Stimulated activated CD4-positive, alpha-beta T cell treated with anti-CD3 and anti-CD28 coated beads, Interleukin-12 subunit alpha, Interleukin-12 subunit beta, amount 100 ng/mL, for 48 hours (primary cell): ENCODE measurements at places on chromosomes 16 and 17.
A peak's percentile ranks its signal among the peaks of the same experiment; 100 is the strongest.

DNA sequence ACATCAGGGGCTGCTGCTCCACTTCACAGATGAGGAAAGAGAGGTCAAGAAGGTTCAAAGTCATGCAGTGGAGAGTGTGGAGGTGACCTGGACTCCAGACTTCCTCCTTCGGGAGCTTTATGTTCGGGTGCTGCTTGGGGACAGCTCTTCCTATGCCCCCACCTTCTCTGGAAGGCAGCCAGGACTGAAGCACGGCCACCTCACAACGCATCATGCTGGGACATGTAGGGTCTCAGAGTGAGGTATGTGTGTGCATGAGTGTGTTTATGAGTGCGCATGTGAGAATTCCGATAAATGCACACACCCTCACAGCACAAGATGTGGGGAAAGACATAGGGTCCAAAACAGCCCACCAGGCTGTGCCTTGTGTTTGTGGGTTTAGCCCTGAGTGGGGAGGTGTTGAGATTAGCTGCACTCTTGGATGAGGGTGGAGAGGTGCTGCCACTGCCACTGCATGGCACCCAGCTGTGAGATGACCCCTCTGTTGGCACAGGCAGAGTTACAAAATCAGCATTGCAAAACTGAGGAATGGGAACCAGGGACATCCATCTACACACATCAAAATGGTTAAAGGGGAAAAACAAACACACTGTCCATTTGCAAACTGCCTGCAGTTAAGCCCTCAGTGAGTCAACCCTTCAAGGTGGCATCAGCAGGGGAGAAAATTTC, 367.4 kb downstream of the SEC14L1 start:
- DNase-seq: no peak

DNA sequence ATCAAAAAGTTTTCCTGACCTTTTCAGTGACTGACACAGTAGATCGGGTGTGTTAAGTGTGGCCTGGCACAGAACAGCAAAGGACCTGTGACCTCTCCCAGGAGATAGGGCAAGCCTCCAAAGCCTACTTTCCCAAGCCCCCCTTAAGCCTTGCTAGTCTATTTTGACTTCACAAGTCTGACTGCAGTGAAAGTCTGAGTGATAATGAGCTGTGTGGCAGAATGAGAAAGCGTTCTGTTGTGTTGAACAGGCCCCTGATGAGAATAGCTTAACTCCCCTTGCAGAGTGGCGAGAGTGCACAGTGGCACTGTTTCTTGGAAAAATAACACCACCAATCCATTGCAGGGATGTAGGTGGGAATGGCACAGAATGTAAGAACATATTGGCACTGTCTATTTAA, 32.8 kb downstream of the MMD start:
- DNase-seq: no peak

DNA sequence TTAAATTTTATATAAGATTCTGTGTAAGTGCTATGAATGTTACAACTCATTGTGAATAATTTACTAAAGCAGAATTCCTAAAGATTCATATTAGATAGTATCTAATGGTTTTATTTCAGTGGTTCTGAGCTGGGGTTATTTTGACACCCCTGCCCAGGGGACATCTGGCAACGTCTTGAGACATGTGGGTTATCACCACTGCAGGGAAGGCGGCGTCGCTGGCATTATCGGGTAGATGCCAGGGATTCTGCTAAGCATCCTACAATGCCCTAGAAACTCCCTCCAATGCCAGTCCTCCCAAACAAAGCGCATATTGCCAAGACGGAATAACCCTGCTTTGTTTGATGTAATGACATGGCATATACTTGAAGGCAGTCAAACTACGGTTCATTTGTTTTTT, 372.3 kb upstream of the ZFHX3 start:
- no peak for DNase-seq

GRCh38 chr17:32486701-32487472, at the start of gene CDK5R1:
TSS of gene CDK5R1 (plus strand) at chr17:32486993. CDS start at chr17:32487621, 628 bp downstream.
- DNase-seq: peak; percentile 57

DNA sequence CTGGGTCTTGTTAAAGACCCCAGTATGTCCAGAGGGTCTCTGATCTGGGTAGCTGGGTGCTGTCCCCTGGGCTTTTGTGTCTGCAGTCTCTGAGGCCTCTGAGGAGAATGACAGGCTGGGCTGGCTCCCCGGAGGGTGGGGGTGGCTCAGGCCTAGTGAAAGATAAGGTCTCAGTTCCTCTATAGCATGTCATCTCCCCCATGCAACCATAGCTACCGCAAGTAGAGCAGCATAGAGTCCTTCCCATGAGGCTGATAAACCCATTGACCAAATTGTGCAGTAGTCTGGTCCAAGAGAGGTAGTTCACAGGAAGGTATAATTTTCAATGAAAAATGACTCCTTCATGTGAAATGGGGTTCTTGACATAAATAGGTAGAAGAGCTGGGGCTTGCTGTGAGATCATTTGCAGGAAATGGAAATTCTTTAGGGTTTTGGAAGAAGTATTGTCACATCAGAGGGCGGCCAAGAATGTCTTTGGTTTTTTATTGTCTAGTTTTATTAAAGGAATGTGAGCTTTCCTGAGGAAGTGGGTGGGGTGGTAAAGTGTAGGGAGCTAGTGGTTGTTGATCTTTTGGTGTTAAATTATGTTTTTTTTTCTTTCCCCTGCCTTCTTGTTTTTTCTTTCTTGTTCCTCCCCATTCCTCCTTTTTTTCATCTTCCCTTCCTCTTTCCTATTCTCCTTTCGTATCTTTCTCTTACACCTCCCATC, 21.0 kb downstream of the SLC7A6OS start:
- peak; percentile 46 for DNase-seq

- DNase-seq: no peak
Measured at GRCh38 chr17:4297351-4297750, 33.6 kb upstream of the ANKFY1 start.

GRCh38 chr17:75755205-75755901, 9.6 kb downstream of the GALK1 start:
- DNase-seq: no peak

- no peak for DNase-seq
Measured at GRCh38 chr16:65336160-65336559, 214.3 kb upstream of the CDH11 start.

- no peak for DNase-seq
Measured at GRCh38 chr16:57064995-57065394, 27.4 kb upstream of the CPNE2 start.

DNA sequence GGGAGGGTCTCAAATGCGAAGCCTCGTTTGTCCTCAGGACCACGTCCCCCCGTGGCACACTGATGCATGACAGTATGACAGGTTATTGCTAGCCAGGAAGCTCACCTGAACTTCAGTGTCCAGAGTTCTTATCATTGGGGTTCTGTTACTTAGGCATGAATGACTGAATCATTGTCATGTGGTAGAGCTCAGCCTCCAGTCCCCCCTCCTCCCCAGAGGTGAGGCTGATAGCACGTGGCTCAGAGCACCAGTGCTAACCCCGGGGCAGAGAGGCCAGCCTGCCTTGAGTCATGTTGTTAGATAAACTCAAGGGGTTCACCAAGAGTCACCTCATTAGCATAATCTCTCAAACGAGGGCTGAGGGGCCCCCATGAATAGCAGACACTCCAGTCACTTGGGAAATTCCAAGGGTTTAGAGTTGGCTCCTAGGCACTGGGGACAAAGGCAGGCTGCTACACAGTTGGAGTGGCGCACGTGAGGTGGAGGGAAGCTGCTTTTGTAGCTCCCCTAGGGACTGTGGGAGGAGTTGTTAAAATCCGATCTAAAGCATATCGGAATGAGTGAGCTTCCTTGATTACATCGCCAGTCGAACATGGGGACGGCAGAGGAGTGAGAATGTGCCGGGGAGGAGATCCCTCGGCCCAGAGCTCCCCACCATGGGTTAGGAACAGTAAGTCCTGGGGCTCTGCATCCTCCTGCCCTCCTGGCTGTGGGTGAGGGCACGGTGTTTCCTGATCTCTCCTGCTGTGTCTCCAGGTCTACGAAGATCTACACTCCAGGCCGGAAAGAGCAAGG, 18.2 kb downstream of the DHX38 start:
- DNase-seq: no peak

- no peak for DNase-seq
Measured at GRCh38 chr17:61390479-61390791, 9.2 kb upstream of the TBX2 start.

- no peak for DNase-seq
Measured at GRCh38 chr16:649631-650030, 466 bp downstream of the WDR90 start.

- no peak for DNase-seq
Measured at GRCh38 chr16:75309156-75309555, 57.7 kb upstream of the BCAR1 start.

DNA sequence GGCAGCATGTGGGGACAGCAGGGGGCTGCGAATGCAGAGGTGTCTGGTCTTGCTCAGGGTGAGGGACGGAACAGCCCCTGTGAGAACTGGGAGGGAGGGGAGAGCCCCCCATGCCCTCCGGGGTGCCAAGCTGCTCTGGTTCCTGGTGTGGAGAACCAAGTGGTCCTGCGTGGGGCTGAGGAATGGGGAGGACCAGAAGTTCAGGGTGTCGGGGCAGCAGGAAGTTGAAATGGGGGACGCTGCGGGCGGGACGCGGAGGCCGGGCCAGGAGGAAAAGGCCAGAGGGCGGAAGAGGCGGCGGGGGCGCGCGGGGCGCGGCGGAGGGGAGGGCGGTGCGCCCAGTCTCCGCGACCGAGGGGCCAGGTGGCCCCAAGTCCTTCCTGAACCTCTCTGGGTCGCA, 3.6 kb downstream of the ALDH3A1 start:
- DNase-seq: no peak

GRCh38 chr17:534071-534691, 180.5 kb downstream of the VPS53 start:
- DNase-seq: no peak

GRCh38 chr17:66647391-66647983, 187.4 kb upstream of the CACNG5 start:
- no peak for DNase-seq

GRCh38 chr17:56812901-56813388, 20.8 kb downstream of the C17orf67 start:
- no peak for DNase-seq

DNA sequence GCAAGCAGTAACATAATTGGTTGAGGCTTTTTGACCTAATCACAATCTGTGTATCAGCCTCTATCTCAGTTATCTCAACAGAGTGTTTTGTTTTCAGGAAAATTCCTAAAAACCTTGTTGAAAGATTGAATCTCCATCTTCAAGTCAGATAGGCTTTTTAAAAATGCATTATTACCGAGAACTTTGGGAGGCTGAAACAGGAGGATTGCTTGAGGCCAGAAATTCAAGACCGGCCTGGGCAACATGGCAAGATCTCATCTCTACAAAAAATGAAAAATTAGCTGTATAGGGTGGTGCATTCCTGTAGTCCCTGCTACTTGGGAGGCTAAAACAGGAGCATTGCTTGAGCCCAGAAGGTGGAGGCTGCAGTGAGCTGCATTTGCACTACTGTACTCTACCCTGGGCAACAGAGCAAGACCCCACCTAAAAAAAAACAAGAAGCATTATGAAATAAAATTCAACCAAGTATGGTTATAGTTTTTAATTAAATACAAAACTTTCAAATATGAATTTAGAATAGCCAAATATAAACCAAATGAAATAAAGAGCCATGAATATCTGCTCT, 68.4 kb downstream of the VMP1 start:
- no peak for DNase-seq

- no peak for DNase-seq
Measured at GRCh38 chr17:27538156-27538955, 82.1 kb downstream of the KSR1 start.

DNA sequence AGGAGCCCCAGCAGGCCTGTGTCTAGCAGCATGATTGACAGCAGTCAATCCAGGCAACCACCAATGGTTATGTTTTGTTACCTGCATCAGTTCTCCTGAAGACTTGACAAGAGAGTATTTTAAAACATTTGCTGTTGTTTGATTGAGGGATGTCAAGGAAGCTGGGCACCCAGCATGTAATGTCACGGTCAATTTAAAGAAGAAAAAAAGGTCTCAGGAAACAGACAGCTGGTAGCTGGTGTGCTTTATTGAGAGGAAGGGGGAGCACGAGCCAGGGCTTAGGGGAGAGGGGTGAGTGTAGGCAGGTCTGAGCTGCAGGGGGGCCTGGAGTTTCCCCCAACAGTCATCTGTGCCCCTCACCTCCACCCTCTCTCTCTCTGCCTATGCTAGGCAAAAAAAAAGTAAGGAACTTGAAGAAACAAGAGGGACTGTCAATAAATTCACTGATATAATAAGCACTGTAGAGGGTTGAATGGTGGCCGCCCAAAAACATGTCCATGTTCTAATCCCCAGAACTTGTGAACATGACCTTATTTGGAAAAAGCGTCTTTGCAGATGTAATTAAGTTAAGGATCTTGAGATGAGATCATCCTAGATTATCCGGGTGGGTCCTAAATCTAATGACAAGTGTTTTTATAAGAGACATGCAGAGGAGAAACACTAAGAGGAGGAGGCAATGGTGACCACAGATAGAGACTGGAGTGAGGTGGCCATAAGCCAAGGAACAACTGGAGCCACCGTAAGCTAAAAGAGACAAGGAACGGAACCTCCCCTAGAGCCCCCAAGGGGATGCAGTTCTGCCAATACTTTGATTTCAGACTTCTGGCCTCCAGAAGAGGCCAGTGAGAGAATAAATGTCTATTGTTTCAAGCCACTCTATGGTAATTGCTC, 14.5 kb downstream of the TSPOAP1 start:
- no peak for DNase-seq

- no peak for DNase-seq
Measured at GRCh38 chr17:42179911-42180410, 981 bp downstream of the KCNH4 start.

- DNase-seq: no peak
Measured at GRCh38 chr17:7930841-7931631, 710 bp downstream of the TRAPPC1 start.

DNA sequence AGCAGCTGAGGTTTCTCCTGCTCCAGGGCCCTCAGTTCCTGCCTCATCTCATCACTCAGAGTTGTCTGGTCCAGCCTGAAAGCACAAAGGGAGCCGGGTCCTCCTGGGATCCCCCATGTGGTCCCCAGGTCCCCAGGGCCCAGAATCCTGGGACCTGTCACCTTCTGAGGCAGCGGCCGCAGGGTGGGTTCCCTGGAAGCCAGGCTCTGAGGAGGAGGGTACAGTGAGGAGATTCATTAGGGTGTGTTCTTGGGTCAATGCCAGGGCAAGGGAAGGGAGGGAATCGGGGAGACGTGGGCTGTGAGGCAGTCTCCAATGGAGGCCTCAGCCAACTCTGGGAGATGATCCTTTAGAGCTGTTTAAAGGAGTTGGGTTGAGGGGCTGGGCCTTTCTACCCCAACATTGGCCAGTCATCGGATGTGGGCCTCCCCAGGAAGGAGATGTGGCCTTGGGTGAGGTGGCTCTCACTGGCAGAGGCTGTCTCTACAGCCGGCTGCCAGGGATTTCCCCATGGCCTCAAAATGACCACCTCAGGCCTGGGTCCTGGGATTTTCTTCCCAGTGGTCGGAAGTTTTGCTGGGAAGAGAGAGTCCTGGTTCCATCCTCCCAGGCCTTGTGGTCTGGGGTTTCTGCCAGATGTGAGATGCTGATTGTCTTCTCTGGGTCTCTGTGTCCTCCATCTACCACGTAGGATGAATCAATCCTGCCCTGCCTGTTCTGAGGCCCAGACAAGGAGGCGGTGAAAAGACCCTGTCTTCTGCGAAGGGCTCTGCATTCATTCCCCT, 47.3 kb downstream of the NLRP1 start:
- no peak for DNase-seq
